ENCODE measurements at places on chromosomes 7 and 10.

DNA sequence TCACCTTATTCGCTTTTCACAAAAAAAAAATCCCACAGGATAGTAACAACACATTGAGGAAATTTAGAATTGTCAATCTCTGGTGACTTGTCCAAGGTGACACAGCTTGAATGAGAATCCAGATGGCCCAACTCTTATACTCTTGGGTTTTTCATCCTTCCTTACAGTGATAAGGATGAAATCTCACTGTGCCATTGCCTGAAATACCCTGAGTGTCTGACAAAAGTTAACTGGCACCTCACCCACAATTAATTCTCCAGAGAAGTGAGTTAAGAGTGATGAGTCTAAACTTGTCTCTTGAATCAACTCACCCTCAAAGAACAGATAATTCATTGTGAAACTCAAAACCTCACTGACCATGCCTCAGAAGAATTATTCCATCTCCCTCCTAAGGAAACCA lies 18.9 kb downstream of the CHRM2 start:
- no peak for DNase-seq

DNA sequence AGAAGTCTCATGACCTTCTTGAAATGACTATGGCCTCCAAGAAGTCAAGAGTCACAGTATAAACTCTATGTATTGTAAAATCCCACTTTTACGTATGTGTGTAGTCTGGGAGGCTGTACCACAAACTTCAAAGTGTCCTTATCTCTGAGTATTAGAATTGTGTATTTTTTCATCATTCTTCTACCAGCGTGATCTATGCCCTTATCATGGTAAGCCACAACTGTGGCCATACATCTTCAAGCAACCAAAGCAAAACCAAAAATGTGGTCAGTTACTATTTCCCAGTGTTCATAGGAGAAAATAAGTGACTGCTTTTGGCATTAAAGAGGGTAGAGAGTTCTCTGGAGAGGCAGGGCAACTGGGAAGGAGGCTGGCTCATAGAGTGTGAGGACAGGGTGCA lies 42.8 kb downstream of the SPOCK2 start:
- DNase-seq: peak; percentile 45

DNA sequence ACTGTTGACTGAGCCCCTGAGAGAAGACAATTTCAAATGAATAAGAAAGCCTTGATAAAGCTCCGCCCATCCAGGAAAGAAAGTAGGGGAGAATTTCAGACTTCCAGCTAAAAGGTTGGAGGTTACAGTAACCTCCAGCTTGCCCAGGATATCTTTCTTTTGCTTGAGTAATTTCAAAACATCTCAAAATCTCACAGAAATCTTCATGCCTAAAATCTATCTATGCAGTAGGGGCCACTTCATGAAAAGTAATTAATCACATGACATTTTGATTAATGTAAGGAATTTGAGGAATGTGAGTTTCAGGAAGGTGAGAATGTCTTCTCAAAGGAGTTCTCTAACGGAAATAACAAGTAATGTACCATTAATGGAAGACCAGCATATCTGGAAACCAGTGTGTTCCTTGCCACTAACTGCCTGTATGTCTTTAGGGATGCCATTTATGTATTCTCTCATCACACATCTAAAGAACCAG lies 24.2 kb downstream of the TRIL start:
- DNase-seq: no peak

- no peak for DNase-seq
Measured at GRCh38 chr7:85292908-85293576, 106.2 kb upstream of the SEMA3D start.

- no peak for DNase-seq
Measured at GRCh38 chr7:76193883-76194282, 7.8 kb upstream of the SRRM3 start.

- DNase-seq: no peak
Measured at GRCh38 chr7:3041986-3042675, 1.5 kb downstream of the CARD11 start.

DNA sequence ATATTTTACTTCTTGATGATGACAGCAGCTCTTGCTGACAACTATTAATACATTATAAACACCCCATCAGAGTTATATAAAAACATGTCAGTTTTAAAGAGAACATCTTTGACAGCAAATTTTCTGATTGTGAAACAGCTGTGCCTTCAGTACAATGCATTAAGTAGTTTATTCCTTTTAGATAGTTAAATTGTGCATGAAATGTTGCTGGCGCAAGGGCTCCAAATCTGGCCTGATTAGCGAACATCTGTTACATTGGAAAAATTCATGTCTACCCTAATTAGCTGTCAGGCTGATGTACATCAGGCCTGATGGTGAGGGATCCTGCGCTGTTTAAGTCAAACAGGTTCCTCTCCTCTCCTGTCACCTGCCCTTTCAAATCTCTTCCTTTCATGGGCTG lies 171.9 kb upstream of the SP8 start:
- DNase-seq: no peak

DNA sequence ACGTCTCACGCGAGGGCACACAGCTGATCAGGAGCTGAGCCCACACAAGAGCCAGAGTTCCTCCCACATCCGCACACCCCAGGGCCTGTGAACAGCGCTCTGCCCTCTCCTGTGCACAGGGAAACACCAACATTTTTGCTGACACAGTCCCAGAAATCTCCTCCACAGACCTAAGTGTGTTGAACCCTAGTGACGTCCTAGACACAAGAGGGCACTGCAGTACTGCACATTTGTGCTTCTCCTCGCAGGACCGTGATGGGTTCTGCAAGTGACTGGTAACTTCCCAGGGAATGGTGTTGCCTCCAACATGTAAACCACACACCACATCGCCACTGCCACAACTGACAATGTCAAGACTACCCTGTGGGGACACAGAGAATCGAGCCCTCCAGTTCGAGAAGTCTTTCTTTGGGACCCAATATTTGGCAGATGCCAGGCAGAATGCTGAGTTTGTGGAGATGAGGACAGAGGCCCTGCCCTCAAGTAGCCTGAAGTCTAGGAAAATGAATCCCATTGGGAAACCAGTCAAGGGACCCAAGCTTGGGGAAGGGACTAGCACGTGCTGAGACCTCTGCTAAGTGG lies 170.3 kb downstream of the PAXIP1 start:
- DNase-seq: peak; percentile 62

- DNase-seq: peak; percentile 80
Measured at GRCh38 chr10:79052291-79053080, 16.3 kb upstream of the ZMIZ1 start.

DNA sequence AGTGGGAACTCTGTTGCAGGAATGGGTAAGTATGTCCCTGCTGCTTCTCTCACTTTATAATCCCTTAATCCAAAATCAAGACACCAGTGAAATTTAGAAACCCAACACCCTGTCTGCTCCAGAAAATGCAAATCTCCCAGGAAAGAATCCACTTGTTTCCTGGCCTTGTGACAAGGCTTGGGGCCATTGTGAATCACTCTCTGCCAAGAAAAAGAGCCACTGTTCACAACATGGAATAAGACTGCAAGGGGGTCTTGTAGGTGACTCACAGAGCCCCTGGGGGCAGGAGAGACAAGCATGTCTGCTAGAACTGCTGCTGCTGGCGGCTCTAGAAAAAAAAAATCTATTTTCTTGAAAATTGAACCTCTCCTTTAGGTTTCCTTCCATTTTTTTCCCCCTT lies 191.2 kb downstream of the SORCS1 start:
- no peak for DNase-seq

GRCh38 chr10:100987685-100988049 lies 324 bp downstream of the TWNK start:
- DNase-seq: no peak

DNA sequence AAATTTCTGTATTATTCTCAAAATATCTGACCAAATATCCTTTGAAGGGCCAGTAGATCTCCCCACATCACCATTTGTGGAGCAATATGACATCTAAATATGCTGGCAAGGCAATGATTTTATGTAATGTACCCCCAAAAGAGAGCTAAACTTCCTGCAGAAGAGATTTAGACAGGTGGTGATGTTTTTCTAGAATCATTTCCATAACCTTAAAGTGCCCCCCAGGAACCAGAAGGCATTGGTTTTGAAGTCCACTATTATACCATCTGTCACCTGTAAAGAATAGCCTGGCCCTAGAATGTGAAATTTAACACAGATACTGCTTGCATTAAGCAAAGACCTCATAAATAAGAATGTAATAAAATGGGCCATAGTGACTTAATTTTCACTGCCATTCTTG lies 77.9 kb upstream of the ABLIM1 start:
- no peak for DNase-seq

GRCh38 chr10:91589015-91589657 lies 43.7 kb downstream of the PPP1R3C start:
- no peak for DNase-seq

GRCh38 chr10:17217631-17218232 lies 10.3 kb upstream of the VIM start:
- no peak for DNase-seq

GRCh38 chr7:30074422-30075030 lies 46.3 kb downstream of the PLEKHA8 start:
- DNase-seq: peak; percentile 50

GRCh38 chr10:58609532-58610150 lies 97.0 kb downstream of the BICC1 start:
- no peak for DNase-seq

- DNase-seq: no peak
Measured at GRCh38 chr7:139560199-139560598, 36.7 kb downstream of the CLEC2L start.

GRCh38 chr7:30469303-30469702 lies 9.3 kb downstream of the NOD1 start:
- no peak for DNase-seq

DNA sequence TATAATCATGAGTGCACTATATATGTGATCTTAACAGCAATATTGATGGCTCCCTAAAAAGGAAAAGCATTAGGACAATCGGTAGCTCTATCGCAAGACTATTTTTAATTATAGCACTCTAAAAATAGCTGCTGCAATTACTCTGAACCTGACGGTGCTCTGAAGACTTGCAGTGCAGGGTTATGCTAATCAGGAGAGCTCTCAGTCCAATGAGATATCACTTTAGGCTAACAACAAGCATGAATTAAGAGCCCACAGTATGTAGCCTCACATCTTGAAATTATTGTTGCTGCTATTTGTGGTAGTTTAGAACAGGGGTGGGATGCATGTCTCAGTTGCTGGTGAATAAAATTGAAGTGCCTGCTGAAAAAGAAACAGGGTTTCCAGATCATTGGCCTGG lies 515.8 kb upstream of the AKR1E2 start:
- DNase-seq: no peak

- no peak for DNase-seq
Measured at GRCh38 chr7:101373812-101374614, 11.3 kb downstream of the COL26A1 start.

Measured in Jurkat, Clone E6-1 (cell line).